ENCODE measurements at places on chromosomes 1 and 21.

DNA sequence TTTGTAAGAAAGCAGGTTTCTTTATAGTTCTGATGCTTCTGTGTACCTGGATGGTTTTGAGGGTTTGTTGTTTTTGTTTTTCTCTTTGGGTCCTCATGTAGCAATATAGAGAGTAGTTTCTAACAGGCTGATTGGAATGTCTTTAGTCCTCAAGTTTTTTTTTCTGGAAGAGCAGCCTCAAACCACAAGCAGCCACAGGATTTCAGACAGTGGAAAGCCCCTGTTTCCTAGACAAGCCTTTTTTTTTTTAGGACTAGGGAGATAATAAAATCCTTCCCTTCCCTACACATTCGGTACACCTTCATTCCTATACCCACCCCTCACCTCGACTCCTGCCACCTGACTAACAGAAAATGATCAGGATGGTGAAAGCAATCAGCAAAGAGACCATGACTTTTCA is 47.6 kb downstream of the ACP6 start:
- H3K27me3 ChIP-seq, result no peaks in the 10 kb centered on the region
- DNase-seq, result no peak

DNA sequence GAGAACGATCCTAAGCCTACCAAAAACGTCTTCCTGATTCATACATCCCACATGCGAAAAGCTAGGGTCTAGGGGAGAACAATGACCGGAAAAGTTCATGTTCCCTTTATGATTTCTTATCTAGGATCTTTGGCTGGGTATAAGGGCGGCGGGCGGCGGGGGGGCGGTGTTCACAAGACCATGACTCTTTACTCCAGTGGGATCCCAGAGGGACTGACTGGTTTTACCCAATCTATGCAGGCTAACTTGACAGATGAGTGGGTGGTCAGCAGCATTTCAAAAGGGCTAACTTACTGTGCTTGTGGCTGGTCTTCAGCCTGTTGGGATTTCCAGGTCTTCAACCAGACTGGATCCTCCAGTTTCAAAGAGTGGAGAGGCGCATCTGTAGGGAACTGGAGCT is 40.3 kb downstream of the CNIH3 start:
- H3K4me3 ChIP-seq, result no peak overlapping the region
- no peaks in the 10 kb centered on the region for H3K4me1 ChIP-seq
- DNase-seq, result no peak
- H3K27me3 ChIP-seq, result no peaks in the 10 kb centered on the region

DNA sequence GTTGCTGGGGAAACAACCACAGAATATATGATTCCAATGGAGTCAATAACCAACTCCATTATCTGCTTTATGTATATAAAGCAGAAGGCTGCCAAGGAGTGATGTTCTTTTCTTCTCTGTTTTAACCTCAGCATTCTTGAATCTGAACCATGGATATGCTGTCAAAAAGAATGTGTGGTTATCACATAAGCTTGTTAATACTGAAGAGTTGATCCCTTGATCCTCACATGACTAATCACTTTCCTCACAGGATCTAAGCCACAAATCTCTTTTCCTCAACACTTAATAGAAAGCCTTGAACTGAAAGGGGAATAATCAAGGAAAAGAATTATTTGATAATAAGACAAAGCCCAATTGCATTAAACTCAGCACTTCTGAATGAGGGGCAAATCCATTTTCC is 271.3 kb upstream of the KIAA0040 start:
- no peak overlapping the region for H3K27ac ChIP-seq
- no peaks in the 10 kb centered on the region for H3K36me3 ChIP-seq
- no peaks in the 10 kb centered on the region for H3K4me1 ChIP-seq
- no peak for DNase-seq

DNA sequence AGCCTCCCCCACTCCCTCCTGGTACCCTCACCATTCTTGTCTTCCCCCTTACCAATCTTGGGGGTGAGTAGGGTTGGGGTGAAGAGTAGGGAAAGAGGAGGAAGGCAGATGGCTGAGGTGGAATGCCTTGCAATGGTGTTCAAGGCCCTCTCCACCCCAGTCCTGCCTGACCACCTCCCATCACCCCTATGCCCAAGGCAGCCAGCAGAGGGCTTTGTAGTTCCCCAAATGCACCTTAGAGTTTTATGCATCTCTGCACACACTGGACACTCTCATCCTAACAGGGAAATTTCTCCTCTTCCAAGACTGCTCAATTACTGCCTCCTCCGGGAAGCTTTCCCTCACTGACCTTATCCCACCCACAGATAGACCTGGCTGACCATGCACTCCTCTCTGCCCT is 15.4 kb downstream of the KIF17 start:
- H3K36me3 ChIP-seq, result no peaks in the 10 kb centered on the region
- H3K4me3 ChIP-seq, result no peak overlapping the region
- H3K27ac ChIP-seq, result no peak overlapping the region
- peaks cover 3% of the 10 kb centered on the region for H3K4me1 ChIP-seq
- no peaks in the 10 kb centered on the region for H3K27me3 ChIP-seq

DNA sequence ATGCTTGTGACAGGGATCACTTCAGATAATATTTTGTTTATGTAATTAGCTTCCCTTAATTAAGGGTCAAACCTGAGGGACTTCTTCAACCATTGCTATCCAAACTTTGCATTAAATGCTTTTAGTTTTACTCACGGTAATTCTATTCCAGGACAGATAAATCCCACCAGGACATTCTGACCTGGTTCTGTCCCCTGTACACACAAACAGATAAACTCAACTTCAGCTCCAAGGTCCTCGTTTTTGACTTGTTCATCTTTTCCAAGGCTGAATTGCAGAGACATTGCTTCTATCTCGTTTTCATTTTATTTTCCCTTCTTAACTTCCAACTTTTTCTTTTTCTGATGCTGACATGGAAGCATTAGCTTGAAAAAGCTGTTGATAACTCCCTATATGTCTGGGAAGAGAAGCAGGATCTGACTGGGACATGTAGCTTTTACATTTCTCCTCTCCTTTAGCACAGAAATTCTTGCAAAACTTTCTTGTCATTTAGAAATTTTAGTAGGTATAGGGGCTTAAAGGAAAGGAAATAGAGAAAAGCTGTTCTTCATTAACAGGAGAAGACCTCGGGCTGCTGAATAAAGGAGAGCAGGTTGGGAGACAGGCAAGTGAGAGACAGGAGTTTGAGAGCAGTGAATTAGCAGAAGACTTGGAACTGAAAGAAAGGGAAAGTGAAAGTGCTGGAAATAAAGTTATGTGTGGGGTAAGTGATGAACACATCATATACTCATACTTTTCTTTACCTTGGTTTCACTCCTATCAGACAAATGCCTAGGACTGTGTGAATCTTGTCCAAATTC is 231.7 kb upstream of the B3GALT2 start:
- no peaks in the 10 kb centered on the region for H3K36me3 ChIP-seq
- no peak overlapping the region for H3K4me3 ChIP-seq

- no peaks in the 10 kb centered on the region for H3K27me3 ChIP-seq
- no peaks in the 10 kb centered on the region for H3K36me3 ChIP-seq
- no peak overlapping the region for H3K4me3 ChIP-seq
- no peak overlapping the region for H3K27ac ChIP-seq
- DNase-seq, result no peak
- H3K4me1 ChIP-seq, result no peaks in the 10 kb centered on the region
Measured at GRCh38 chr1:47875831-47876586, 121.2 kb downstream of the TRABD2B start.

Measured in GM23338 (cell line).